IMR-90 (cell line): ENCODE measurements at places on chromosomes 6 and 20. TPM values are rescaled to one million over a fixed set of nuclear protein-coding genes. Genes with fewer than 3 reads are reported as not detected.

The DOK5 gene
- total RNA-seq, result 3.9 and 4.2 TPM in 2 replicates

The FAM209A gene
- 0.18 TPM in 1 of 2 replicates, not detected in the other for total RNA-seq

DNA sequence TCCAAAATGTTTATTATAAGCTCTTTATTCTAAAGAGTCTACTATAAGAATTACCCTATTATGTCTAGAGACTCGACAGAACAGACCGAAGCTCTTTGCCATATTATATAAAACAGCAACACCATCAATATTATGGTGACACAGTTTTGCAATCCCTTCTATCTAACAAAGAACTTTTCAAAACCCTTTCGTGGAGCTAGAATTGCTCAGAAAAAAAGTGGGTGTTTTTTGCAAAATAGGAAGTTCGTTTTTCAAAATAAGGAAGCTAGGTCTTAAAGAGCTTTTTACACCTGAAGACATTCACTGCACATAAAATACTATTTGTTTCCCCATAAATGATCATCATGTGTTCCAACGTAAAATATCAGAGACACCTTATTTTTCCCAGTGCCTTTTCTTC lies 240.0 kb downstream of the FOXC1 start:
- DNase-seq, result no peak

- DNase-seq, result no peak
Measured at GRCh38 chr6:16553531-16553930, 207.7 kb downstream of the ATXN1 start.

GRCh38 chr6:69974193-69974592 lies 107.8 kb downstream of the COL19A1 start:
- peak; percentile 11 for DNase-seq
